HuH-7.5 (cell line): ENCODE measurements at places on chromosomes 5 and 9.

DNA sequence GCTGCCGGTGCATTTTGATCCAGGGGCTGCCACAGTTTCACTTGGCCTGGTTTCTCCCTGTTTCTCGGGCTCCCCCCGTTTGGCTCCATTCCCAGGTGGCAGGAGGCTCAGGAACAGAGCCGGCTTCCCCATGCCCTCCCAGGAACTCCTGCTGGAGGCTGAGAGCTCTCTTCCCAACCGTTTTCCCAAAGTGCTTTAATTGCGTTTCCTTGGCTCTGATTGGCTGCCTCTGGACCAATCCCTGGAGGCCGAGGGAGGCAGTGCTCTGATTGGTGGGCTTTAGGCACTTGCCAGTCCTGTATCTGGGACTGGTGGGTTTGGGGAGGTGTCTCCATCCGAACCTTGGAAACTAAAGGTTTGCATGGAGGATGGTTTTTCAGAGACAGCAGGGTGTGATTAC, 4.9 kb downstream of the TSPAN17 start:
- DNase-seq = no peak

GRCh38 chr5:125564317-125564975, 818.0 kb upstream of the ZNF608 start:
- DNase-seq = no peak

- DNase-seq = no peak
Observed at GRCh38 chr5:89706731-89707130, 702.8 kb downstream of the CETN3 start.

DNA sequence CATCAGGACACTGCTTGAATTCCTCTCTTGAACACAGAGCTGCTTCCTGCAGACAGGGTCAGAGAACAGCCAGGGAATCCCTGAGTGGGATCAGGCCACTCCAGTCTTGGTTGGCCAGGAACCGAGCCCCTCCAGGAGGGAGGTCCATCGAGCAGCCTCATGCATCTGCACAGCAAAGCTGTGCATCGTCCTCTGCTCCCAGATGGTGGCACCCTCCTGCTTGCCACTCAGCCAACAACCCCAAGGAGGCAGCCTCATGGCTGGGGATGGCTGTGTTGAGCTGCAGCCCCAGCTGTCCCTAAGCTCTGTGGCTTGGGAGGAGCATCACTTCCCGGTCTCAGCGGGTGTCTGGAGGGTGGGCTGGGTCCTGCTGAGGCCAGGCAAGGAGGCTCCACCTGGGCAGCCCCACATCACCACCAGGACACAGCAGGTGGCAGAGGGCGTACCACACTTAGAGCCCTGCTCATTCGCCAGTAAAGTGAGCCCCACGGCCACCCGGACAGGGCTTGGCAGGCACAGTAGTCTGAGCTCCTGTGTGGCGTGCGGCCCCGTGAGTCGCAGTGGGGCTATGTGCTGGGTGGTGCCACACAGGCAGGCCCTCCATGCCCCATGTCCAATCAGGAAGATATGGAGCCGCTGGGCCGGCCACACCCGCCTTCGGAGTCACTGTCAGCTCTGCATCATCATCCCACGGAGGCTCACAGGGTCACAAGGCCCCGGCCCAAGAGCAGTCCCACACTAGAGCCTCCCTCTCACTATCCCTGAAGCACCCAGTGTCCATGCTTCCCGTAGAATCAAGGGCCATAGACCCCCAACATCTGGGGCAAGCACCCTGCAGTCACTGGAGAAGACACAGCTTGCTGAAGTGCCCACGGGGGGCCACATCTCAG, 11.9 kb downstream of the LPCAT1 start:
- no peak for DNase-seq

DNA sequence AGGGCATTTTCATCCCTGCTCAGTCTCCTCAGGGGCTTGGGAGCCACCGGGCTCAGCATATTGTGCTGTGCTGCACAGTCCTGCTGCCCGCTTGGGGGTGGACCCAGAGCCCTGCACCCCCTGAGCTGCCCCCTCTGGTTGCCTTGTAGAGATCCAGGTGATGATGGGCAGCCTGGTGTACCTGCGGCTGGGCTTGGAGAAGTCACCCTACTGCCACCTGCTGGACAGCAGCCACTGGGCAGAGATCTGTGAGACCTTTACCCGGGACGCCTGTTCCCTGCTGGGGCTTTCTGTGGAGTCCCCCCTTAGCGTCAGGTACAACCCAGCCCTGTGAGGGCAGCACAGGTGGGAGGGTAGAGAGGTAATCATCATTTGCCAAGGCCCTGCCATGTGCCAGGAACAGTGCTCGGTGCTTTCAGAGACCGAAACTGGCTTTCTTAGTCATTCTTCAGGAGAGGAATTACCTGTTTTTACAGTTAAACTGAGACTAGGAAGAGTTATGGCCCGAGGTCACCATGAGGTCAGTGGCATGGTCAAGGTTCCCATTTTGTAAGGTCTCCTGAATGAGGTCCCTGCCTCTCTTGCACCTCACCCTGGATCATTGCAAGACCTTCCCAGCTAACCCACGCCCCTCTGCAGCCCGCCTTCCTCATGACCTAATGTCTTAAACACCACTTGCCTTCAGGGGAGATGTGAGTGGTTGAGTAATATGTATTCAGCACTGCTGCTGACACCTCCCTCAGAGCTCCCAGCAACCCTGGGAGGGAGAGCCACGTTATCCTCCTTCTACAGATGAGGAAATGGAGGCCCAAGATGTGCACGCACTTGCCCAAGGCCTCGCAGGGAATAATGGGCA, 7.5 kb downstream of the NHP2 start:
- peak; percentile 86 for DNase-seq

DNA sequence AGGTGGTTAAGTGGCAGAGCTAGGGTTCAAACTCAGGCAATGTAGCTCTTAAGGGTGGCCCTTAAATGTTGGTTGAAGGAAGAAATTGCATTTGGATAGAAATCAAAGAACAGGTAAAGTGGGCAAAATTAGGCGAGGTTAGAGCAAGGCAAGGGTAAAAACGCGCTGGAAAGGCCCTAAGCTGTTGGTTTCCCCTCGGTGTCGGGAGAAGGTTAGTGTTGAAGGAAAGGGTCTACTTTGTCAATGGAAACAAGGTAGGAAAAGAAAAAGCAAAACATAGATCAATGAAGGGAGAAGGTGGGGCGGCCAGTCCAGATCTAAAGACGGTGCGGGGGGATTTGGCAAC, 431 bp downstream of the FASTKD3 start:
- DNase-seq = no peak

- DNase-seq = no peak
Observed at GRCh38 chr5:77210091-77210963, at the start of gene PDE8B. Gene PDE8B (plus strand): TSS chr5:77210680. CDS start chr5:77210926, 246 bp downstream.

DNA sequence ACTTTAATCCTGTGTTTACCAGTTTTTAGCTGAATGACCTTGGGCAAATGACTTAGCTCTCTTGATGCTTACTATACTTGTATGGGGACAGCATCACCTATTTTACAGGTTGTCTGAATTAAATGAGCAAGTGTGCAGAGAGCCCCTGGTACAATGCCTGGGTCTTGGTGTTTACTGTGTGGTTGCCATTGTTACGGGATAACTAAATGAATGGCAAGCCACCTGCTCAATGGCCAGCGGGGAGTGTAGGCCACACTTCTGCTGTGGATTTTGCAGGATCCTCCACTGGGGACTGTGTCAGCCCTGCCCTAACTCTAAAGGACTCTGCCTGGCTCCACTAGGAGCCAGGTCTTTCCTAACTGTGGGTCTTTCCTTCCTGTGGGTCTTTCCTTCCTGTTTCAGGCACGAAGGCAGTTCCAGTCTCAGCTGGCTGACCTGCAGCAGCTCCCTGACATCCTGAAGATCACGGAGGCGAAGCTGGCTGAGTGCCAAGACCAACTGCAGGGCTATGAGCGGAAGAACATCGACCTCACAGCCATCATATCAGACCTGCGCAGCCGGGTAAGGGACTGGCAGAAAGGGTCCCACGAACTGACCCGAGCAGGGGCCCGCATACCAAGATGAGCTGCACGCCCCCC, 10.3 kb upstream of the GLE1 start:
- no peak for DNase-seq

- DNase-seq = no peak
Observed at GRCh38 chr9:71071633-71072032, 49.8 kb downstream of the TRPM3 start.
